ENCODE measurements at places on chromosomes 7 and 10.

DNA sequence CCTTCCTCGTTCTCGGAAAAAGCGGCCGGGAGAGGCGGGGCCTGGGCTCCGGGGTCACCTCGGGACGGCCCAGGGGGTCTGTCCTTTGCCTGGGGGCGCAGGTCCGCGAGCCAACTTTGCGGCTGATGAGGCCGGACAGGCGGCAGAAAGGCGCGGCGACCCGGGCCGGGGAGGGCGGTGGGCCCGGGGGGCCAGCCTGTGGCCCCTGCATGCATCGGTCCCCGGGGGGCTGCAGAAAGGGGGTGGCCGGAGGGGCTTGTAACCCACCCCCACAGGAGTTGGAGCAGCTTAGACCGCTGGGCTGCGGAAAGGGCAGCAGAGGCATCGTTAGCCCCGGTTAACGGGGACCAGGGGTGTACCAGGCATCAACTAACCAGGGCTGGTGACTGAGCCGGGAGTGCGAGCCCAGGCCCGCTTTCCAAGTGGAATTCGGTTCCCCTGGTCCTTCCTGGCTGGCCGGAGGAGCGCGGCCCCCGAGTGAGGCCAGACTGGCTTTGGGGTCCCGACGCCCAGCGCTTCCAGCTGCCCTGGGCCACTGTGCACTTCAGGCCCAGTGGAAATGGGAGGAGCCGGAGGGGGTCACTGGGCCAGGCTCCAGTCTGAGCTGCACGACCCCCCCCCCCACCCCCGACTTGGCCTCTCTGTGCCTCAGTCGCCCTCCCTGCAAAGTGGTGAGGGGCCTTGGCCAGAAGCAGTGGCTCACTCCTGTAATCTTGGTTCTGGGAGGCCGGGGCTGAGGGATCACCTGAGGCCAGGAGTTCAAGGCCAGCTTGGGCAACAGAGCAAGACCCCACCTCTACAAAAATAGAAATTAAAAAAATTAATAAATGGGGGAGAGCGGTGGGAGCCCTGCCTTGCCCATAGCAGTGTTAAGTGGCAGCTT, 919 bp downstream of the SLC29A4 start:
- DNase-seq, result no peak

DNA sequence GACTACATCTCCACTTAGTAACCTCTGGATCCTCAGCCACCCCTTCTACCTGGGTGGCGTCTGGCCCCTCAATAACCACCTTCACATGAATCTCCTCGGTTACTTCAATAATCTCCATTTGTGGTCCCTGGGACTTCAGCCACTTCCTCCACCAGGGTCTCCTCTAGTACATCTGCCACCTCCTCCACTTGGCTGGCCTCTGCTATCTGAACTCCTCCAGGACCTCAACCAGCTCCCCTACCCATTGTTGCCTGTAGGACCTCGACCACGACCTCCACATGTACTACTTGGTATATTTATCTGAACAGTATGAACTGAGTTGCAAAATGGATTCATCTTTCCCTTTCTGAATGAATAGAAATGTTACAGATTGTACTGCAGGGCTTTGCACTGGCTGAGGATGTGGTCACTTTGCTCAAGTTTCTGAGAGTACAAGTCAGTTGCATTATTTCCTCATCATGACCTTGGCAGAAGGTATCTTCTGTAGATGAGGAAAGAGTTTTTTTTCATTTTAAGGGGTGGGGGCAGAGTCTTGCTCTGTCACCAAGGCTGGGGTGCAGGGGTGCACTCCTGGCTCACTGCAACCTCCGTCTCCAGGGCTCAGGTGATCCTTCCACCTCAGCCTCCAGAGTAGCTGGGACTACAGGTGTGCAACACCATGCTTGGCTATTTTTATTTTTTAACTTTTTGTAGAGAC, 36.0 kb downstream of the MAT1A start:
- no peak for DNase-seq

GRCh38 chr7:82247814-82248433, 195.7 kb downstream of the CACNA2D1 start:
- no peak for DNase-seq

GRCh38 chr7:132654150-132654549, 77.9 kb upstream of the PLXNA4 start:
- peak; percentile 22 for DNase-seq

DNA sequence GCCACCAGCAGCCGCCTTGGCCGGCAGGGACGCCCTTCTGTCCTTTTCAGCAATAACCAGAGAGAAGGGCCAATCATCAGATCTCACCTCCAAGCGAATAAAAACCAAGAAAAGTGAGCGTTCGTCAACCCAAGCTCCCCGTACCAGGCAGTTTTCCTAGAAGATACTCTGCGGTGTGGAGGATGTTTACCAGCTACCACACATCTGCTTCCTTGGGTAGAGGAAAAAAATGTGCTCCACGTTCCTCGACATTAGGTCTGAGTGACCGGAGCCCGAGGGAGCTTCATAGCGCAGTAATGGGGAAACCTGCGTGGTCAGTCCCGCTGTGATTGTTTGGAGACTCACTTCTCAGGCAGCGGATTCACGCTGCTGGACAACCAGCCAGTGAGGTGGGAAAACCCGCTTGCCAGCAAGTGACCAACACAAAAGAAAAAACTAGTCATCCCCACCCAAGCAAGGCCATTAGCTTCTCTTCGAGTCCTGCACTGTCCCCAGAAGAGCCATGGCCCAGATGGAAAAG, 73.0 kb downstream of the ZRANB1 start:
- DNase-seq, result no peak

DNA sequence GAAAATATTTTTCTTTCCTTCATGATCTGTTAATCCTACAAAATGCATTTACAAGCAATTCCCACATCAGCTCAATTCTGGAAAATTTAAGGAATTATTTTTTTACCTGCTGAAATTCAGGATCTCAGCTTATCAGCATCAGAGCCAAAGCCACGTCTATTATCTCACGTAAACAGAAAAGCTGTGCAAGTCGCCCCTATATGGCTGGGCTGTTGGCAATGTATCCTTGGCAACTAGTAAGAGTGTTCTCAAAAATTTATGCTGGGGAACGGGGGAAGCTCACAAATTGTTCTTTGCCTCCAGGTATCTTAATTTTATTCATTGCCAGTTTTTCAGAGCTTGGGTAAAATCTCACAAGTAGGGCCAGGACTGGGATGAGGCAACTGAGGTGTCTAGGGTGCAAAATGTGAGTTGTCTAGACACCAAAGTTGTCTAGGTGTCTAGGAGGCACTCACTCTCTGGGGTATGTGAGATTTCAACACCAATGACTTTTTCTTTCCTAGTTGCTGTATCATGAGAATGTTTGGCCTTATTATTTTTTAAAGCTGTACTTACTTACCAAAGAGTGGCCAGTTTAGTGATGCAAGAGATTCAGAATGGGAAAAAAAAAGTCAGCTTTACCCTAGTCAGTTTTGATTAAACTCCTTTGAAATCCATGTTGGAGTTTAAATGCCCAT, 5.1 kb downstream of the GSTO2 start:
- DNase-seq, result no peak

DNA sequence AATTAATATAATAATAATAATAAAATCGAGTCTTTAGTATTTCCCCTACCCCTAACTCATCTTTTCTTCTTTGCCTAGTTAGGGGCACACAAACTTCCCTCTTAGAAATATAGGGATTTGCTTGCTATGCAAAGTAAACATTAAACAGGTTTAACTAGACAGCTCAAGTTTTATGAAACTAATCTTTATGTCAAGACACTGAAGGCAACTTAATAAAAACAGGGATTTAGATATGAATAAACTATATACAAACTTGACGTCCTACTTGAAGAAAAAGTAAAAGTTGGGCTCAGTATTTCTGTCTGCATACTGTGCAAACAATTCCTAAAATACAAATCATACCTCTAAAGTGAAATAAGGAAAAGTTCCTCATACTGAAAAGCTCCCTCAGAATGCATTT, 52.1 kb upstream of the CAV2 start:
- DNase-seq, result no peak

GRCh38 chr7:32179567-32179966, 109.4 kb upstream of the PDE1C start:
- DNase-seq, result no peak

DNA sequence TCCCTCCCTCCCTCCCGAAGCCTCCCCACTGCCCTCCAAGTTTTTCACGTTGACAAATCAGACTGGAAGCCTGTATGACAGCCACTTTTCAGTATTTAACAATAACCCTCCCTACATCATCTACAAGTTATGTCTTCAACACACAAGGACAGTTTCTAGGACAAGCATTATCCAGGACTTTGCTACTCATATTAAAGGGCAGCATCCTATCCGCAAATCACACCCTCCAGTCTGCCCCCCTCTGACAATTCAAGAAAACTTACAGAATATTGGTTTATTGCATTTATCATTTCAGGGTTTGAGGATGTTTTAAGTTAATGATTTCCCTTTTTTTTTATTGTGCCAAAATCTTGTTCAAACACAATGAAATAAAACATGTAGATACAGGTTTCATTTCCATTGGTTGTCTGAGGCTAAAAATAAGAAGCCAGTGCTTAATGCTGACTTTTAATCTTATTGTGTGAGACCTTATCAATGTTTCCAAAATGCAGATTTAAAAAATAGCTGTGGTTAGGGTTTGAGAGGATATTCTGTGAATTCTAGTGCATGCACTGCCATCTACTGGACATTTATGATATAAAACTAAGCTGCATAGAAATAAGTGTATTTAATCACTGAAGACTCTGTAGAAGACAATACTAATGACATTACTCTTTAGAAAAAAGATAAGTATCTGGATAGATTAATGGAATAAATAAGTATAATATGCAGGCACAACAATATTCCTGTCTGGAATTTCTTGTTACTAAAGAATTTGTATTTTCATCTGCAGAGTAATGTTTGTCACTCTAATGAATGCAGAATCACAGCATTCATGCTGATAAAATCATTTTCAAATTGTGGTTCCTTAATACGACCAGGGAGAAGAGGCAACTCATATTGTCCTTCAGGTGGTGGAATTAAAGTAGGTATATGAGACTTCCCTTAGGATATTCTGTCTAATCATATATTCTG, 64.1 kb downstream of the CAV1 start:
- peak; percentile 53 for DNase-seq

DNA sequence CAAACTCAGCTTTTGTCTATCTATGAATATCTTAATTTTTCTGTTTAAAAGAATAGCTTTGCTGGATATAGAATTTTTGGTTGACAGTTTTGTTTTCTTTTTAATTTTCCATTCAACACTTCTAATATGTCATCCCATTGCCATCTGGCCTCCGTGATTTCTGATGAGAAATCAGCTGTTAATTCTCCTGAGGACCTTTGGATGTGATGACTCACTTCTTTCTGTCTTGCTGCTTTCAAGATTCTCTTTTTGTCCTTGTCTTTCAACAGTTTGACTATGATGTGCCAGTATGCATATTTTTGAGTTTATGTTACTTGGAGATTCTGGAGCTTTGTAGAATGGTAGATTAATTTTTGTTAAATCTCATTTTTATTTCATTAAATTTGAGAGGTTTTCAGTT, 38.4 kb downstream of the ZNF518A start:
- DNase-seq, result no peak

GRCh38 chr10:5544216-5544805, 19.6 kb downstream of the CALML3 start:
- DNase-seq, result no peak

GRCh38 chr10:131174651-131175540, 136.6 kb downstream of the TCERG1L start:
- DNase-seq, result no peak

GRCh38 chr10:2897619-2898508, 169.5 kb upstream of the PFKP start:
- DNase-seq, result no peak

DNA sequence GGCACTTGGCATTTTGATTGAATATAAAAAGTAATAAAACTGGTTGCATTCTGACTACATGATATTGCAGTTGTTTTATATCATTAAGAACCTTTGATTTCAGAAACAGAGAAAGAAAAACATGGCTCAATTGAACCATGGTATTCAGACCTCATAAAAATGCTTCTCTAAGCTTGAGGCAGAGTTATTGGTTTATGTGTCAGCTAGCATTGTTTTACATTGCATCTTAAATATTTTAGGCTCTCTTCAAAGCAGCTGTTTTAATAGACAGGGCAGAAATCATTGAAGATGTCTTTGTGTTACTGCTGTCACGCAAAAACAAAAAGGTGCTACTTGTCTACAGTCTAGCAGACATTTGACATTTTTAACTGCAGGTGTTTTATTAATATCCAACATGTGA, 299.2 kb downstream of the EXOC4 start:
- DNase-seq, result no peak

GRCh38 chr7:22944510-22944909, 69.4 kb downstream of the HYCC1 start:
- no peak for DNase-seq

- no peak for DNase-seq
These were observed 269.5 kb downstream of the TSPAN12 start for GRCh38 chr7:120588416-120588815.

- DNase-seq, result peak; percentile 90
These were observed 208.4 kb upstream of the KLF14 start for GRCh38 chr7:130942211-130942964.

DNA sequence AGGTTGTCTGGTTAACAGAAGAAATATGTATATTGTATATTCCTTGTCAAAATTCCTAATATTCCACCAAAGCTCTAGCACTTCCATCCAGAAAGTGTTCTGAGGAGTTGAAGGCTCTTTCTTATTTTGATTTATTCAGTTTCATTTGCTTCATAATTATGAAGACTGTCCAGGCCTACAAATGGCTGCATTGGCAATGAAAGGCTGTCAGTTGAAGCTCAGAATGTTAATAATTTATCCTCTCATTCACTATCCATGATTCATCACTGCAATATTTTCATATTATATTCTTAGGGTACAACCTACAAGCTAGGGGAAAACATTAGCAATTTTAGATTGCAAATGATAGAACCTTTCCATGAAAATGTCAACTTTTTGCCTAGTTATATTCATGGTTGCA, 57.3 kb downstream of the ARID5B start:
- DNase-seq, result no peak

GRCh38 chr7:120023494-120024167, 249.3 kb upstream of the KCND2 start:
- DNase-seq, result no peak
